ENCODE measurements at places on chromosomes 4 and X. TPM values are rescaled to one million over a fixed set of nuclear protein-coding genes. Genes with fewer than 3 reads are reported as not detected.

GRCh38 chr4:139316733-139317132 lies 14.5 kb upstream of the NDUFC1 start:
- DNase-seq, result no peak

The COX7B2 gene
- total RNA-seq, result not detected

The RAB40A gene
- total RNA-seq, result 0.19 TPM

The DRD5 gene
- not detected for total RNA-seq

The HSFX2 gene
- total RNA-seq, result not detected

DNA sequence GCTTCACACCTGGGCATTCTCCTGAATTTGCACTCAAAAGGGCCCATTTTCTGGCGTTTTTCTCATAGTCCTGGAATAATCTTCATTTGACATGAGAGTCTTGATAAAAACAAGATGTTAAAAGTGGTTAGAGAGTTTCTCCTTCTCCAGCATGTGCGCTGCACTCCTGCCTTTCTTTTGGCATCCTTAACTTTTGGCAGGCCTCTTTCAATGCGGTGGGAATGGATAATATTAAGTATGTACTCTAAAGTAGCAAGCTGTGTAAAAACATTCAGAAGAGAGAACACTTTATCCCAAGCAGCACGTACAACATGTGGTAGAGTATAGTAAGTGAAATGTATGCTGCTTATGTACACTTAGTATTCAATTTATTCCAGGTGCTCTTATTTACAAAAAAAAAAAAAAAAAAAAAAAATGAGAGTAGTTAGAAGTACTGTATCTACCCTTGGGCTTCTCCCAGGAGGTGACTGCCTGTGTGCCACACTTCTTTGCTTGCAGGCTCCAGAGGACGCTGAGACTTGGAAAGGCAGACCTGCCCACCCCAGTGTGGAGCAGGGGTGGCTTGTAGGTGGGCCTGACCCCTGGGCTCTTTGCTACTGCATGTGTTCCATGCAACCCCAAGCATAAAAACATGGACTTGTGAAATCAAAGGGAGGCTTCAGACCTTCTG lies 3.9 kb downstream of the FGF2 start:
- DNase-seq, result no peak

- DNase-seq, result no peak
Measured at GRCh38 chr4:5712517-5712916, 1.5 kb downstream of the EVC start.

DNA sequence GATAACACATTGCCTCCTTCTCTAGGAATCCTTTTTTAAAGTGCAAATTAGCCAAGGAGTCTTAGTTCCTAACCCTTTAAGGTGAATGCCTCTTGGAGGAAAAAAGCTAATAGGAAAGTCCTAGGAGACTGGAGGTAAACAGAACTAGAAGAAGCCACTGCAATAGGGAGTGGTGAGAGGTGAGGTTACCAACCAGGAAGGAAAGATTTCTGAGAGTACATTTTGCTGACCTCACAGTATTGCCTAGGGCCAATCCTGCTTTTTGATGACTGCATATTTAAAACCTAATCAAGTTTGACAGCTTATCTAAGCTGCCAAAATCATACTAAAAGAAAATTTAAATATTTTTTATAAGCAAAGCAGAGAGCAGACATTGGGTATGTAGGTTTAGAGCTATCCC lies 7.3 kb upstream of the CUL4B start:
- no peak for DNase-seq

DNA sequence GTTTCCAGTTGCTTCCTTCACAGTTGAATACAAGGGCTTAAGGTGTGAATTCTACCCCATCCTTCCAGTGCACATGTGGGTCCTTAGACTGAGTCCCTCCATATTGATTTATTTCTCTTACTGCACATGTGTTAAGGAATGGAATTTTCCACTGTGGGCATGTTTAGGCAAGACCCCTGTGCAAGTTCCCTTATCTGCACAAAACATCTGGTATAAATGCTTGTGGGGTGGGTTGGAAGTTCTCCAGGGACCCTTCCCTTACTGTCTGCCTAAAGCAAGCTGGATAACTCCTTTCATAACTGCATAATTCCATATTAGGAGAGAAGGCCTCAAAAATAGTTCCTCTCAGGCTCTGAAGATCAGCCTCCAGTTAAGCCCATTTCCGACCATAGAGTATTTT lies 570.9 kb downstream of the ADGRL3 start:
- no peak for DNase-seq

GRCh38 chr4:60989141-60989540 lies 211.0 kb upstream of the ADGRL3 start:
- no peak for DNase-seq
